ENCODE measurements at places on chromosomes 16 and 17.
A peak's percentile ranks its signal among the peaks of the same experiment; 100 is the strongest.

GRCh38 chr17:81398176-81398831 is 3.0 kb downstream of the BAHCC1 start:
- DNase-seq: peak; percentile 59

DNA sequence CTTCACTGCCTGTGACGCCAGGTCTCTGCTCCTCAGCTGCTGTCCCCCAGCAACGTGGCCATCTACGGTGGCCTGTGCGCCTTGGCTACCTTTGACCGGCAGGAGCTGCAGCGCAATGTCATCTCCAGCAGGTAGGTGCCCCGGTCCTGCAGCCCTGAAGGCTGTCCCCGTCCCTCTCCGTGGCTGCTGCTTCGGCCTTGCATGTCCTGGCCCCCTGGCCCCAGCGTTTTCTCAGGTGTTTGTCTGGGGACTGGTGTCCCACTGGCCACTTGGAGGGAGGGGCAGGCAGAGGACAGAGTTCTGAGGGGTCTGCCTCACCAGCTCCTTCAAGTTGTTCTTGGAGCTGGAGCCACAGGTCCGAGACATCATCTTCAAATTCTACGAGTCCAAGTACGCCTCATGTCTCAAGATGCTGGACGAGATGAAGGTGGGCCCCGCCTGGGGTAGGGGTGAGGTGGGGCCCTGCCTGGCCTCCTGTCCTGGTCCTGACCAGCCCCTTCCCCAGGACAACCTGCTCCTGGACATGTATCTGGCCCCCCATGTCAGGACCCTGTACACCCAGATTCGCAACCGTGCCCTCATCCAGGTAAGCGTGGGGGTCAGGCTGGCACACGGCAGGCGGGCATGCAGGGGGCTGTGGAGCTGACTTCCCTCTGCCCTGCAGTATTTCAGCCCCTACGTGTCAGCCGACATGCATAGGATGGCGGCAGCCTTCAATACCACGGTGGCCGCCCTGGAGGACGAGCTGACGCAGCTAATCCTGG is 4.4 kb downstream of the GPS1 start:
- no peak for DNase-seq

DNA sequence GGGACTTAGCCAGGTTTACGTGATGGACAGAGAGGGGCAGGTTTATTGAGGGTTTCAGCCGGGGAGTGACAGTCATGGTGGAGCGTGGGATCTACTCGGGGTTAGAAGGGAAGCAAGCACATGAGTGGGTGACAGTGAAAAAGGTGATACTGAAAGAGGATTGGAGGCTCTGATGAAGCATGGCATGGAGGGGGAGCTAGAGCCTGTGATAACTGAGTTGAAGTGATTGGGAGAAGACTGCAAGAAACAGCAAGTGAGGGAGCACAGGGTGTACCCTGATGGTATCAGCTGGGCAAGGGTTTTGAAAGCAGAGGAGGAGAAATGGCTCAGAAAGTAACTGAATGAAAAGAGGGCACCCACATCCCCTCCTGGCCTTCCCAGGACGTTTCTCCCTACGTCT is 6.7 kb upstream of the KSR1 start:
- DNase-seq: no peak

DNA sequence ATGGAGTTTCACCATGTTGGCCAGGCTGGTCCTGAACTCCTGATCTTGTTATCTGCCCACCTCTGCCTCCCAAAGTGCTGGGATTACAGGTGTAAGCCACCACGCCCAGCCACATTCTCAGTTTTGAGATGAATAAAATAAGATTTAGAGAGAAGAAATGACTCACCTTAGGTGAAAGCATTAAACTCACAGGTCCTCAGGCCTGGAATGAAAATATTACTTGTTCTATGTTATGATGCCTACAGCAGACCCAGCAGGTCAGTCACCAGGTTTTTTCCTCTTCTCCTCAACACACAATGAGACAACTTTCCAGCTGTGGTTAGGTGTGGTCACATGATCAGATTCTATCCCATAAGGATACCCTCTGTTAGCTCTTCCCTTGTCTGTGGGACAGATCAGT is 150.3 kb downstream of the C16orf95 start:
- DNase-seq: no peak

DNA sequence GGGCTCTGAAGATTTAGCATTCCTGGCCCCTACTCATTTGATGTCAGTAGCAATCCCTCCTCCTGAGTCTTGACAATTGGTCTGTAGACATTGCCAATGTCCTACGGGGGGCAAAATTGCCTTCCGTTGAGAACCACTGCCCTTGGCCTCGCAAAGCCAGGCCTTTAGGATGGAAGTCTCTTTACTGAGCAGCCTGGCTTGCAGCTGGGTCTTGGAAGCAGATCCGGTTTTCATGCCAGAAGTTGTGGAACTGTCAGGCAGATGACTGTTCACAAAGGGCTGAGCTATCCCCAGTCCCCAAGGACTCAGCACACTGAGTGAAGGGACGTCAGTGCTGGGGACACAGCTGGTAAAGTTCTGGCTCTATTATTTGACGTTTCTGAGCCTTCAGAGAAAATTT is 83.2 kb downstream of the WSCD1 start:
- DNase-seq: peak; percentile 32

DNA sequence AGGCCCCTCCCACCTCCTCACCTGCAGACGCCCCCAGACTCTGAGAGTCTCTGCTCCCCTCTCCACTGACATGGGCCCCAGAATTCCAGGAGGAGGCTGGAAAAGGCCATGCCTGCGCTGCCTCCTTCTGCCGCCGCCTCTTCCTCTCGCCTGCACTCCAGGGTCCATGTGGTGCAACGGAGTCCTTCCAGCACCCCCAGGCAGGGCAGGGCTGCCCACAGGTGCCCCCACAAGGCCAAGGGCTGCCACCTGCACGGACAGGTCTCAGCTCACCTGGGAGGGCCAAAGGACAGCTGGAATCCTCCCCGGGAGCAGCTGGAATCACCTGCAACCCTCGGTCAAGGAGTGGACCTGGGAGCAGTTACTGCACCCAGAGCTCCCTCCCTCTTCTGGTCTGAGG is 194.9 kb downstream of the RBFOX3 start:
- no peak for DNase-seq

GRCh38 chr17:77408284-77408683 is 267.5 kb downstream of the SEC14L1 start:
- DNase-seq: no peak

DNA sequence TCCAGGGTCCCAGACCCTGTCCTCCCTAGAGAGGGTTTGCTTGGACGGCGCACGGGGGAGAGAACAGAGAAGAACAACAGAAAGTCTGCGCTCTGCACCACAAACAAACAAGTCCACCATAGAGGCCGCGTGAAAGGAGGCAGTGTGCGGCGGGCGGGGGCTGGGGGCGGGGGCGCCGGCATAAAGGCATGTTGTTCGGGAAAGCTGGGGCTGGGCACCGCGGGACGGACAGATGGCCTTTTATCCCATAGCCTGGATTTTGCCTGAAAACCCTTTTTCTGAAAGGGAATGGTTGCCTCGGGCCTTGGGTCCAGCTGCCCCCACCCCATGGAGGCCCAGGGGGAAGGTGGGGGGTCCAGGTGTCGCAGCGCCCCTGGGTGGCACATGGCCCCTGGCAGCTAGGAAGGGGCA is 26.0 kb downstream of the FA2H start:
- no peak for DNase-seq

GRCh38 chr16:89599451-89599858 is 14.0 kb upstream of the DPEP1 start:
- no peak for DNase-seq

DNA sequence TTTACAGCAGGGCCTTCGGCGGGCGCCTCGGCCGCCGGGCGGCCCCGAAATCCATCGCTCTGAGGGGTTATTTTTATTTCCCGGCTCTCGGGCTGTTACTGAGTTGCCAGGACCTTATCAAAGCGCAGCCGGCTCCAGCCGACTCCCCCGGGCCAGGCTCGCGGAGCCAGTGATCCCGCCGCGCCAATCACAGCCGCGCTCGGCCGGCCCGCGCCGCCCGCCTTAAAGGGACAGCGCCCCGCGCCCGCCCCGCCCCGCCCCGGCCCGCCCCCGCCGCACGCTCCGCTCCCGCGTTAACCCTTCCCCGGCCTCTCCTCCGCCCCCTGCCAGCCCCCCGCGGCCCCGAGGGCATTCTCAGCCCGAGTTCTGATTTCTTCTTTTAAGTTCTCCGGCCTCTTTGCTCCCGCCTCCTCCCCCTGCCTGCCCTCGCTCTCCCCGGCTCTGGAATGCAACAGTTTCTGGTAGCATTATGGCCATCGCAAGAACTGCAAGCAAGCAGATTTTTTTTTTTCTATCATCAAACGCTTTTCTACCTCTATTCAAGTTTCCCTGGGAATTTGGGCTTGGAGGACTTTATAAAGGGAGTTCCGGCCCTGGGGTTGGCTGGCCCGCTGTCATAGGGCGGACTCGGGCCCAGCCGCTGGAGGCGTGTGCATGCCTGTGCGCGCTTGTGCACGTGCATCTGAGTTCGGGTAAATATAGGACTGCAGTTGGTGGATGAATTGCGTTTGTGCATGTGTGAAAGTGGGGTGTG is at the start of gene AXIN2:
Gene AXIN2 (minus strand): TSS at position 197 of the 754 bp plus-strand sequence. CDS start 3,028 bp downstream, outside the sequence.
- peak; percentile 87 for DNase-seq

GRCh38 chr16:83963277-83964119 is 4.5 kb upstream of the NECAB2 start:
- no peak for DNase-seq

- no peak for DNase-seq
Measured at GRCh38 chr16:17358355-17358754, 112.4 kb downstream of the XYLT1 start.

DNA sequence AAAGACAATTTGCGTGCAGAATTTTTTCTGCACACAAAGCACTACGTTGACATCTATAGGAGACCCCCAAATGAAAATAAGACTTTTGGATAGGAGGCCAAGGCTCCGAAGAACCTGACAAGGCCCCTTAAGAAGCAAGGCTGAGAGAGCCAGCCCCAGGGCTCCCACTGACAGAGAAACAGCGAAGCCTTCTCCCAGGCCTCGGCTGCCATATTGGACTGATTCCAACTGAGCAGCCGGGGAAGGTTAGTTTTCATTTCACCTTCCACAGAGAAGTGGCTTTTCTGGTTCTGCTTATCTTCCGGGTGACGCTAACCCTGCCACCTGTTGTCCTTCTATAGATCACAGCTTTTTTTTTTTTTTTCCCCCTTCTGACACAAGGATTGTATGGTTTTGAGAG is 356.7 kb downstream of the SOX9 start:
- DNase-seq: peak; percentile 59

- peak; percentile 82 for DNase-seq
Measured at GRCh38 chr17:77435272-77436057, 294.7 kb downstream of the SEC14L1 start.

DNA sequence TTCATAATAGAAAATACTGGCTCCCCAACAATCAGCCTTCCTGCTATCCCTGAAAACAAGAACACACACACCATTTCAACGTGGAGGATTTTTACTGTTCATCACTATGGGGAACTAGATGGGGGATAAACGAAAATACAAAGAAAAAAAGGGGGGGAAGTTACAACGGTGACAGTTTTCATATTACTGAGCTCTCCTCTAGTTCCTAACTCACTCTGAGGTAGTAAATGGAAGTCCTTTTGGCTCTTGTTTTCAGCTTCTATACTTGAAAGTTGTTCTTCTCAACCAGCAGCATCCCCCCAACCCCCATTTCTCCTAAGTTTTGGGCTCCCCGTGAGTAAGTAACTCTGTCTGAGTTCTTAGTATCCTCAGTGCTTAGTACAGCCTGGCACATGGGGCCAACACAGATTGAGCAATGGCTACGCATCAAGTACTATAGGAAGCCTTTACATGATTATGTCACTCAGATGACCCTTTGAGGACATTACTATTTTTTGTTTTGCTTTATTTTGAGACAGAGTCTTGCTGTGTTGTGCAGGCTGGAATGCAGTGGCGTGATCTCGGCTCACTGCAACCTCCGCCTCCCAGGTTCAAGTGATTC is 4.2 kb upstream of the CORO7 start:
- DNase-seq: no peak

DNA sequence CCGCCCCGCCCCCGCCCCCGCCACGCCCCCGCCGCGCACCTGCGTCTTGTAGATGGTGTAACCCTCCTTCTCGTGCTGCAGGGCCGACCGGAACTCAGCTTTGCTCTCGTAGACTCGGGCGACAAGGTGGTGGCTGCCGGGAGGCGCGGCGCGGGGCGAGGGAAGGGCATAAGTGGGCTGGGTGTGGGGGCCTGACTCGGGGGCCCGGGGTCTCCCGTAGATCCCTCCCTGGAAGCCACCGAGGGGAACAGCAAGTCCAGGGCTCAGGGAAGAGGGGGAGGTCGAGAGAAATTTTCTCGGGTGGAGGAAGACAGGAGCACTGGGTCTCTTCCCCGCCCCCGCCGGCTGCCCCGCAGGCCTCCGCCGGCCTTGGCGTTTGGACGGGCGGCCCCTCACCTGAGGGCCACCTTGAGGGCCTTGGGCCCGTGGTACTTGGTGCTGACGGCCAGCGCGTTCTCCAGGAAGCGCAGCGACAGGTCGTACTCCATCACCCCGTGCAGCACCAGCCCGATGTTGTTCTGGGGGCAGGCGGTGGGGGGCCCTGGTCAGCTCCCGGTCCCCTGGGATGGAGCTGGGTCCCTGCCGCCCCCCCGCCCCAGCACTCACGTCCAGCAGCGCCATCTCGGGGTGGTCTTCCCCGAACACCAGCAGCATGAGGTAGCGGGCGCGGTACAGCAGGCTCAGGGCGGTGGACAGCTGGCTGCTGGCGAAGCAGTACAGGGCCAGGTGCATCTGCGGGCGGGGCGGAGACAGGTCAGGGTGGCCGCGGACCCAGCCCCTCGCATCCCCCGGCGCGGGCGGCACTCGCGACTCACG is 19.4 kb downstream of the CLUH start:
- no peak for DNase-seq

DNA sequence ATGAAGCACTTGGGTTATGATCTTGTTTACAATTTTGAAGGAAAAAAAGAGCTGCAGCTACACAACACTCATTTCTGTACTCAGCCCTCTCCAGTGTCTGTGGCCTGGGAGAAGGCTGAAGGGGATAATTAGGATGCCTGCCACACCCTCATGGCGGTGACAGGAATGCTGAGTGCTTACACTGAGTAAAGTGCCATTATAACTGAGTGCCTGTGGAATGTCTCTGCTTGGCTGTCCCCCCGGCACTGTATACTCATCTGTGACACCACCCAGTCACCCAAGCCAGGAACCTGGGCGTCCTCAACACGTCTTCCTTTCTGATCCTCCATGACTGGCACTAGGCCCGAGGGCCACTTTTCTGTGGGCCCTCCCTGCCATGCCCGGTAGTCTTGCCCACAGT is 3.5 kb upstream of the MRPL38 start:
- DNase-seq: no peak

- peak; percentile 2 for DNase-seq
Measured at GRCh38 chr16:56199164-56199563, 7.9 kb downstream of the GNAO1 start.

- DNase-seq: no peak
Measured at GRCh38 chr17:60586288-60586974, 13.6 kb upstream of the PPM1D start.

DNA sequence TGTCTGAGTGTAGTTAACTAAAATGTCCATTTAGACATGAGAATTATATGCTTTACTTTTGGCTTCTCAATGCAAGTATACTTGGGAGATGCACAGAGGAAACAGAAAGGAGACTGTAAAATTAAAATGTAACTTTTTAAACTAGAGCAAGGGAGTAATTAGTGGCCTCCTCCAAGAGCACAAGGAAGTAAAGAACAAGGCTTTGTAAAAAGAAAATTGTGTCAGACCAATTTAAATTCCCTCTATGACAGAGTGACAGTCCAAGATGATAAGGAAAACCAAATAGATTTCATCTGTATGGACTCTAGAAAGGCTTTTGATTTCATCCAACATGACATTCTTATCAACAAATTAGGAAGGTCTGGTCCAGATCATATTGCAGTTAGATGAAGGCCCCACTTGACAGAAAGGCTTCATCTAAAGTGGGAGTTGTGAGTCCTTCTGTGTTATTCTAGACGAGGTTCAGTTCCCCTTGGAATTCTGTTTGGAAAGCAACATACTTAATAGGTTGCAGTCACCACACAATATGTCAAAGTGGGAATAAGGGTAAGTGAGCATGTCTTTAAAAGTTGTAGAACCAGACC is 6.5 kb upstream of the CAPNS2 start:
- no peak for DNase-seq

Measured in G401 (cell line).